ENCODE measurements at places on chromosomes 1 and 21. TPM values are rescaled to one million over a fixed set of nuclear protein-coding genes. Genes with fewer than 3 reads are reported as not detected.

Gene HCRTR1
- polyA plus RNA-seq: 6.5 TPM

Gene CR1
- polyA plus RNA-seq: 0.22 TPM

Gene F3
- polyA plus RNA-seq: 104 TPM

Gene FHL3
- polyA plus RNA-seq: 17.6 TPM

Gene HRNR
- 0.59 TPM for polyA plus RNA-seq

Gene KCNN3
- polyA plus RNA-seq: 19.9 TPM

Gene LMX1A
- polyA plus RNA-seq: 0.99 TPM

Gene ESRRG
- polyA plus RNA-seq: 48.4 TPM

Gene PALMD
- polyA plus RNA-seq: 13.7 TPM

Gene PADI2
- 29.1 TPM for polyA plus RNA-seq

Gene SPRR3
- 0.49 TPM for polyA plus RNA-seq

Gene EPHX1
- 72.8 TPM for polyA plus RNA-seq

Gene CRYZ
- 21.7 TPM for polyA plus RNA-seq

Gene MAP10
- 3.5 TPM for polyA plus RNA-seq

All from spinal cord (tissue), 10 donors.